Activated naive CD8-positive, alpha-beta T cell treated with anti-CD3 and anti-CD28 coated beads for 36 hours (primary cell): ENCODE measurements at places on chromosomes 5 and 9. TPM values are rescaled to one million over a fixed set of nuclear protein-coding genes. Genes with fewer than 3 reads are reported as not detected.

Gene ZDHHC21
- total RNA-seq, result 4.9 TPM

Gene C9orf153
- total RNA-seq, result not detected

Gene PCDHB3
- not detected for total RNA-seq

Gene HDAC3
- total RNA-seq, result 83.4 TPM

Gene NR6A1
- total RNA-seq, result 1.2 TPM

Gene ACOT12
- total RNA-seq, result not detected

Gene TXNDC8
- not detected for total RNA-seq

Gene SLC45A2
- total RNA-seq, result not detected

Gene DCP2
- total RNA-seq, result 78.0 TPM

Gene HTR4
- not detected for total RNA-seq

Gene GLT6D1
- not detected for total RNA-seq

DNA sequence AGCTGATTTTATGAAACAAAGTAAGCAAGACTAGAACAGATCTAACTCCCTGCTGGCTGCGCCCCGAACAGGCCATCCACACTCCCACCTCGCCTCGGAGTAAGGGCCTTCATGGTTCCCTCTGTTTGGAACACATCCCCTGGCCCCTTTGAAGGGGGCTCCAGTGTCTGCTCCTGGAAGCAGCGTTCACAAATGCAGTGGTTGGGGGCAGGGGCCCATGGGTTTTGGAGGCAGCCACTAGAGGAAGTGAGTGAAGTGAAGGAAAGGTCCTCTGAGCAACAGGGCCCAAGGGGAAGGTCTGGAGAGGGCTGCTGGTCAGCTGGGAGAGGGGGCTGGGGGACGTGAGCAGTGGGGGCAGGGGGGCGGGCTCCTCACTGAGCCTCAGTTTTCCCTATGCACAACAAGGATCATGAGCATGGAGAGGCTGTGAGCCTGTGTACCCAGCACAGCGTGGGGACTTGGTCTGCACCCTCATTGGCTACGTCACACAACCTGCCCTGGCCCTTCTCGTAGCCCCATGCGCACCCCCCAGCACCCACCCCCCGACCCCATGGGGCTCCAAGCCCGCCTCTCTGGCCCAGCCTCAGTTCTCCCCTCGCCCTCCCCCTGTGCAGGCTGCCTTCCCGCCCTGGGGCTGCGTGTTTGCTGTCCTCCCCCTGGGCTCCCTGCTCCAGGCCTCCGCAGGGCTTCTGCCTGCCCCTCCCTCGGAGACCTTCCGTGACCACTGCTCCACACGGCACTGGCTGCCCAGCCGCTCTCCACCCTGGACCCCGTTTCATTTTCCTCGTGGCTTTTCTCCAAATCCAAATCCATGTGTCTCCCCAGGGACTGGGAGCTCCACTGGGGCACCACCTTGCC is 39.5 kb downstream of the RASGEF1C start:
- no peaks in the 10 kb centered on the region for H3K4me1 ChIP-seq
- no peak for DNase-seq
- H3K27ac ChIP-seq, result no peak overlapping the region
- no peak overlapping the region for H3K4me3 ChIP-seq
- no peaks in the 10 kb centered on the region for H3K36me3 ChIP-seq

DNA sequence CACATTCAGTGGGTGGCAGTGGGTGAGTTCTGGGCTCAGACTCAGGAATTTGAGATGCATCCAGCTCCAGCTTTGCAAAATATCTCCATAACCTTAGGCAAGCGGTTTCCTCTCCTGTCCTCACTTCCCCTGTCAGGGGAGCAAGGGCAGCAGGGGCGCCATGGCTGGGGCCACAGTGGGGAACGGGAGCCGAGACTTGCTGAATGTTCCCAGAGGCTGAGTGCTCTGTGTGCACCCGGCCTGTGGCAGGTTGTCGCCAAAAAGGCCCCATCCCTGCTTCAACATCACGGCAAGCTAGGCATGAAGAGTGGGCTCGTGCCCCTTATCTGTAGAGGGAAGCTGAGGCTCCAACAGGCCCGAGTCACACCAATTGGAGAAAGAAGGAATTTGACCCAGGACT is 268.8 kb downstream of the NSG2 start:
- DNase-seq, result no peak
- H3K4me1 ChIP-seq, result no peaks in the 10 kb centered on the region
- peaks cover 57% of the 10 kb centered on the region for H3K27me3 ChIP-seq

DNA sequence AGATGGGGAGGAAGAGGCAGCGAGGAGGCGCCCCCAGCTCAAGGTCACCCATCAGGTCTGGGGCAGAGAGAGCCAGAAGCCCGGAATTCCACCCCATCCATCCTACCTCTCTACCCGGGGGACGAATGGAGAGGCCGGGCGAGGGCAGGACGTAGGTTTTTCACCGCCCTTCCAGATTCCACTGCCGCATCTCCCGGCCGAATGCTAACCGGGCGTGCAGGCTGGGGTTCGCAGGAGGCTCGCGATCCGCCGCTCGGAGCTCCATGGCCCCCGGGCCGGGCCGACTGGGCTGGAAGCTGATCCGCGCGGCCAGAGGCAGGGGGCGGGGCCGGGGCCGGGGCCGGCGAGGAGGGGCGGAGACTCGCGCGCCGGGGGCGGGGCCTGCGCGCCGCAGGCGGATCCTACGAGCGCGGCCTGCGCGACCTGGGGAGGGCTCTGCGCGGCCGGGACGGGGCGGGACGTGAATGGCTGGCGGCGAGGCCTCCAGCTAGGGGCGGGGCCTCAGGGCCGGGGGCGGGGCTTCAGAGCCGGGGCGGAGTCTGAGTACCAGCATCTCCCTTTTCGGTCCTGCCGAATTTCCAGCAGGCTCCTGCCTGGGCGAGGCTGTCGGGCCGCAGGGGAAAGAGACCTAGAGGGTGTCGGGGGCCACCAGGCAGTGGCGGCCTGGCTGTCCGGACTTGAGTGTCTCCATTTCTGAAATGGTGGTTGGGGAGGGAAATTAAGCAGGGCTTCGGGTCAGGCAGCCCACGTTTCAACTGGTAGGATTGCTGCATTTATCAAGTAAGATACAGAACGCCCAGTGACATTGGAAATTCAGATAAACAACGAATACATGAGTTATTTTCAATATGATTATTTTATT is at the start of gene ST6GALNAC4:
Gene ST6GALNAC4, minus strand, starts transcription at position 322 of the 862 bp plus-strand sequence. CDS start 622 bp downstream, outside the sequence.
- peak; percentile 95 for DNase-seq
- H3K4me1 ChIP-seq, result peaks cover 55% of the 10 kb centered on the region
- H3K27ac ChIP-seq, result peak within 1 kb of the TSS; percentile 96
- H3K36me3 ChIP-seq, result peaks cover 15% of the 10 kb centered on the region
- H3K4me3 ChIP-seq, result peak within 1 kb of the TSS; percentile 89

- no peaks in the 10 kb centered on the region for H3K4me1 ChIP-seq
- no peaks in the 10 kb centered on the region for H3K36me3 ChIP-seq
Measured at GRCh38 chr9:121009650-121010049, 40.4 kb downstream of the C5 start.

DNA sequence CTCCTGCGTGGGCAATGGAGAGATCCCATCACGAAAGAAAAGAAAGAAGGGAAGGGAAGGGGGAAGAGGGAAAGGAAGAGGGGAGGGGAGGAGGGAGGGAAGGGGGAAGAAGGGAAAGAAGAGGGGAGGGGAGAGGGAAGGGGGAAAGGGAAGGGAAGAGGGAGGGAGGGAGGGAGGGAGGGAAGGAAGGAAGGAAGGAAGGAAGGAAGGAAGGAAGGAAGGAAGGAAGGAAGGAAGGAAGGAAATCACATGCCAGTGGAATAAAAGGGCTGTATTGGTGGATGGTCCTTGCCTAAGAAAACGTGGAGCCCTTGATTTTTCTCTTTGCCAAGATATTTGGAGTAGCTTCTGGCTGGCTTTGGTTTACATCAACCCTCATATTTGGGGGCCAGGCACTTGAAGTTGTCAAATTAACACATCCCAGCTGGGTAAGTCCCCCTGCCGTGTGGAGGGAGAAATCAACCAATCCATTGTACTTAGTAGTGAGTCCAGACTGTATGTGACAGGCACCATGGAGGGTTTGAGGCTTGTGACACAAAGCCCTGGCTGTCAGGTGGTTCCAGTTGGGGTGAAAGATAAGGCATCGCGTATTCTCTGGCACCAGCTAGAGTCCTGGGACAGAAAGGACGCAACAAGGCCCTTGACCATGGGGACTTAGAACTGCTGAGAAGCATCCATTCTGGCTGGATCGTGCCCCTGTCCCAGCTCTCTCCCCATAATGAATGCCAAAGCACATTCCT is 23.7 kb downstream of the IDNK start:
- peaks cover 3% of the 10 kb centered on the region for H3K4me1 ChIP-seq
- H3K27ac ChIP-seq, result no peak overlapping the region
- DNase-seq, result no peak
- peaks cover 3% of the 10 kb centered on the region for H3K36me3 ChIP-seq
- H3K4me3 ChIP-seq, result no peak overlapping the region
- H3K27me3 ChIP-seq, result no peaks in the 10 kb centered on the region

DNA sequence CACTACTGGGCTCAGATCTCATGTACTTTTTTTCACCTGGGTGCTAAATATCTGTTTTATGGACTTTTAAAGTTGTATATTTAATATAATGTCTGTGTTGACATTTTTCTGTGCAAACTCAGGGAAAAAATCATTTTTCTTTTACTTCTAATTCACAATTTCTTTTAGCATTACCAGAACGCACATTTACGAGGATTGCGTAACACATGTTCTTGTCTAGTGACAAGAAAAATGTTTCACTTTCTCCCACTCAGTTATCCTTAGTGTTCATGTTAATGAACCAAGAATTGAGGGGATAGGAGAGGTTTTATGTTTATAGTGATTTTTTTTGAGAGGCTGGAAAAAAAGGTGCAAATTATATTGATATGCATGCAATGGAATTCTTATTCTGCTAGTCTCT is 86.3 kb upstream of the PJA2 start:
- H3K4me3 ChIP-seq, result no peak overlapping the region
- H3K27ac ChIP-seq, result no peak overlapping the region
- H3K4me1 ChIP-seq, result no peaks in the 10 kb centered on the region
- no peaks in the 10 kb centered on the region for H3K36me3 ChIP-seq
- H3K27me3 ChIP-seq, result peaks cover 22% of the 10 kb centered on the region
- DNase-seq, result no peak

- no peaks in the 10 kb centered on the region for H3K27me3 ChIP-seq
- no peaks in the 10 kb centered on the region for H3K4me1 ChIP-seq
- H3K36me3 ChIP-seq, result no peaks in the 10 kb centered on the region
- no peak overlapping the region for H3K27ac ChIP-seq
- H3K4me3 ChIP-seq, result no peak overlapping the region
- no peak for DNase-seq
Measured at GRCh38 chr5:22926574-22926973, 73.4 kb upstream of the CDH12 start.

DNA sequence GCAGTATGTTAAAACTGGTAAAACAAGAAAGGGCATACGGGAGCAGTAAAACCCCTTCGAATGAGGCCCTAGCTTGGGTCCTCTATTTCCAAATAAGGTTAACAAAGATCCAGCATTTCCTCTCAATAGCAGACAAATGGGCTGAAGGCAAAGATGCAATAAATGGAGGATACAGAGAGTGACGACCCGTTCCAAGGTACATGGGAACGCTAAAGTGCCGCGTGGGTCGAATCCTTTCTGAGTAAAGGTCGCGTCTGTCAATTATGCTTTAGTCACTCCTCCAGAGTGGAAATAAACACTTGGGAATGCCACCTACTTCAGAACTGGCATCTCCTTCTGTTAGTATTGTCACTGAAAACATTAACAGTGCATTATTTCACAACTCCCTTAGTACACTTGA is 24.7 kb downstream of the ARL15 start:
- no peaks in the 10 kb centered on the region for H3K27me3 ChIP-seq
- no peak overlapping the region for H3K4me3 ChIP-seq
- H3K27ac ChIP-seq, result no peak overlapping the region
- peaks cover 20% of the 10 kb centered on the region for H3K36me3 ChIP-seq
- DNase-seq, result no peak
- peaks cover 3% of the 10 kb centered on the region for H3K4me1 ChIP-seq

DNA sequence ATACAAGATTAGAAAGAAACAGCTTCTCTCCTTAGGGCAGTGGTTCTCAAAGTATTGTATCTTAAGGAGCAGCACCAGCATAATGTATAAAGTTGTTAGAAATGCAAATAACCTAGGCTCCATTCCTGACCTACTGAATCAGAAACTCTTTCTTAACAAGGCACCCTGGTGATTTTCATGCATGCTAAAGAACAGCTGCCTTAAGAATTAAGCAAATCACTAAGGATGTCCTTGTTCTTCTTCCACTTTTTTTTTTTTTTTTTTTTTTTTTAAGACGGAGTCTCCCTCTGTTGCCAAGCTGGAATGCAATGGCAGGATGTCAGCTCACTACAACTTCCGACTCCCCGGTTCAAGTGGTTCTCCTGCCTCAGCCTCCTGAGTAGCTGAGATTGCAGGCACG is 1095.2 kb upstream of the EDIL3 start:
- no peaks in the 10 kb centered on the region for H3K4me1 ChIP-seq
- no peaks in the 10 kb centered on the region for H3K36me3 ChIP-seq
- no peak for DNase-seq
- no peak overlapping the region for H3K27ac ChIP-seq

- H3K36me3 ChIP-seq, result no peaks in the 10 kb centered on the region
- no peaks in the 10 kb centered on the region for H3K4me1 ChIP-seq
- no peak overlapping the region for H3K27ac ChIP-seq
- no peak overlapping the region for H3K4me3 ChIP-seq
Measured at GRCh38 chr5:145362266-145362665, 472.9 kb downstream of the PRELID2 start.

GRCh38 chr9:84953252-84953773 is 283.8 kb downstream of the NTRK2 start:
- peaks cover 27% of the 10 kb centered on the region for H3K27me3 ChIP-seq
- H3K36me3 ChIP-seq, result no peaks in the 10 kb centered on the region
- no peaks in the 10 kb centered on the region for H3K4me1 ChIP-seq
- no peak overlapping the region for H3K4me3 ChIP-seq

GRCh38 chr5:174724484-174725260 is at the start of gene MSX2:
MSX2 (plus strand) TSS chr5:174724582; CDS start chr5:174724660, 78 bp downstream.
- H3K36me3 ChIP-seq, result no peaks in the 10 kb centered on the region
- H3K4me3 ChIP-seq, result peak within 1 kb of the TSS; percentile 69
- H3K27me3 ChIP-seq, result peaks cover 96% of the 10 kb centered on the region
- DNase-seq, result peak; percentile 44

- no peak overlapping the region for H3K4me3 ChIP-seq
- no peaks in the 10 kb centered on the region for H3K4me1 ChIP-seq
- H3K27ac ChIP-seq, result no peak overlapping the region
- DNase-seq, result no peak
- H3K36me3 ChIP-seq, result no peaks in the 10 kb centered on the region
- H3K27me3 ChIP-seq, result peaks cover 4% of the 10 kb centered on the region
Measured at GRCh38 chr9:119349351-119349825, 19.8 kb downstream of the BRINP1 start.

- no peak overlapping the region for H3K4me3 ChIP-seq
- no peak for DNase-seq
- no peaks in the 10 kb centered on the region for H3K36me3 ChIP-seq
- H3K27ac ChIP-seq, result no peak overlapping the region
- H3K4me1 ChIP-seq, result no peaks in the 10 kb centered on the region
Measured at GRCh38 chr9:86734771-86735170, 212.5 kb downstream of the GAS1 start.

- no peak overlapping the region for H3K4me3 ChIP-seq
- H3K4me1 ChIP-seq, result peaks cover 10% of the 10 kb centered on the region
- no peaks in the 10 kb centered on the region for H3K27me3 ChIP-seq
- H3K36me3 ChIP-seq, result peaks cover 19% of the 10 kb centered on the region
Measured at GRCh38 chr5:172049226-172049796, 42.9 kb upstream of the FBXW11 start.

DNA sequence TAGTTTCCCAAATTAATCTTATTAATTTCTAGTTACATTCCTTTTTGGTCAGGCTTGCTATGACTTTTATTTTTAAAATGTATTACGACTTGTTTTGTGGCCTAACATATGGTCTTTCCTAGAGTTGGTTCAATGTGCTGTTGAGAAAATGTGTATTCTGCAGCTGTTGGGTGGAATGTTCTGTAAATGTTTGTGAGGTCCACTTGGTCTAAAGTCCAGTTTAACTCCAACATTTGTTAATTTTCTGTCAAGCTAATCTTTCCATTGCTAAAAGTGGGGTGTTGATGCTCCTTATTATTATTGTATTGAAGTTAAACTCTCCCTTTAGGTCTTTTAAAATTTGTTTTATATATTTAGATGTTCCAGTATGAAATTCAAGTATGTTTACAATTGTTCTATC is 1010.8 kb upstream of the EDIL3 start:
- no peaks in the 10 kb centered on the region for H3K4me1 ChIP-seq
- H3K36me3 ChIP-seq, result no peaks in the 10 kb centered on the region
- no peak overlapping the region for H3K27ac ChIP-seq
